SHP77 treated with DMSO at 0.1 percent for 48 hours (cell line): ENCODE measurements at places on chromosomes 7 and 10.

DNA sequence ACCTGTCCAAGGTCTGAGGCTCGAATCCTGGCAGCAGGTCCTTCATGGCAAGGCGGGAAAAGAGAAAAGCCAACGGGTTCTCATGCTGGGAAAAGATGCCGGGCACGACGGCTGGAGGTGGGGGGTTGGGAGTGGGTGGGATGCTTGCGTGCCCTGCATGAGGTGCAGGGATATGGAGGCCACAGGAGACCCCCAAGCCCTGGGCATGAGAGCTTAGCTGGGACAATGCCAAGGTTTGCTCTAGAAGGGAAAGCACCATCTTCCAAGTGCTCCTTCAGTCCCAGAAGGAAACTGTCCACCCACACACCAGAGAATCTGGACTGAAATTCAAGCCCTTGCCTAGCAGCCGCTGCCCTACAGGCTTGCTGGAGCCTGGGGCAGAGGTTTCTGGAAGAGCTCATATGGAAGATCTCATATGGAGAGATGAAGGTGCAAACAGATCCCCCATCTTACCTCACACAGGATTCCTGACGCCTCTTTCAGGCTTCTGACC, 64.3 kb downstream of the ZRANB1 start:
- DNase-seq: no peak

GRCh38 chr7:93883078-93883916, 7.3 kb downstream of the TFPI2 start:
- DNase-seq: no peak

GRCh38 chr7:80145780-80146422, 11.3 kb downstream of the GNAI1 start:
- DNase-seq: no peak

DNA sequence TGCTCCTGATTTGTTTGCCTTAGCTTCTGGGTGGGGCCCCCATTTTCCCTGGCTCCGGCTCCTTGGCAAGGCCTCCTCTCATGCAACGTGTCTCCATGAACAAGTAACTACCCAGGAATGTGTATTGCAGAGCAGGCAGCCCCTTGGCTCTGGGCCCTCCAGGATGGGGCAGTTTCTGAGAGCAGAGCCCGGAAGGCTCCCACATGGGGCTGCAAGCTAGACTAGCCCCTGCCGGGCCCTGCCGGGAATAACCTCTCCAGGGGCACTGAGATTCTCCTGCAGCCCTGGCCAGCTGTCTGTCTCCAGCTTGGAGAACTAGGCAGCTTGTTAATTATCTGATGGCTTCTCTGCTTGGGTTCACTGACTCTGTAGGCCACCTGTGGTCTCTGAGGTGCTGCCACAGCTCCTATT, 184.0 kb upstream of the INHBA start:
- no peak for DNase-seq

DNA sequence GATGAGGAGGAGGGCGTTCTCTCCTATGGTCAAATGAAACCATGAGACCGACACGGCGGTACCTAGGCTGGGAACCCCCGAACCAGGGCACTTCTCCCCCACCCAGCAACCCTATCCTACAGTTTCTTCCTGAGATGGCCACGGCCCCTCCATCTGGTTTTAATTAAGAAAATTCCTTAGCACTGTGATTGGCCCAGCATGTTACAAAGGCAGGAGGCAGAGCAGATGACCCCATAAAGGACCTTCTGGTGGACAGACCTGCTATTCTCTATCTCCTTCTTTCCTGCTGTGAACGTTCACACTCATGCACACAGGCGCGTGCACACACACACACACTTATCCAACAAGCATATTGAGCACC, 129.4 kb downstream of the RGS10 start:
- DNase-seq: no peak

DNA sequence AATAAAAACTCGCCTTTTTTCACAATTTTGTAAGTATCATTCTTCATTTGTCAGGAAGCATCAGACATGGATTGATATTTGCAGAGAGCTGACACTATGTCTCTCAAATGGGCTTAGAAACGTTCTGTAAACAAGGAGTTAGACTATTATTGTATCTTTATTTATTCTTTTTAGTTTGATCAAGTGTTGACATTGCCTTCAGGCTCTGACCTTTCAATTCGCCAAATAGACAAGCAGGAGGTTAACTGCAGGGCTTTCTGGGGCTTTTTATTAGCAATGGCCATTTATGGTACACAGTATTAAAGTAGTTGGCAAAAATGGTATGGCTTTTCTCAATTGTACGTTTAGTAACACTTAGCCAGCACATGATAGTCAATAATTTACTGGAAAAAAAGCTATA, 221.7 kb downstream of the ZWINT start:
- no peak for DNase-seq

- DNase-seq: peak; percentile 44
Measured at GRCh38 chr7:131424219-131424822, 96.6 kb downstream of the MKLN1 start.

DNA sequence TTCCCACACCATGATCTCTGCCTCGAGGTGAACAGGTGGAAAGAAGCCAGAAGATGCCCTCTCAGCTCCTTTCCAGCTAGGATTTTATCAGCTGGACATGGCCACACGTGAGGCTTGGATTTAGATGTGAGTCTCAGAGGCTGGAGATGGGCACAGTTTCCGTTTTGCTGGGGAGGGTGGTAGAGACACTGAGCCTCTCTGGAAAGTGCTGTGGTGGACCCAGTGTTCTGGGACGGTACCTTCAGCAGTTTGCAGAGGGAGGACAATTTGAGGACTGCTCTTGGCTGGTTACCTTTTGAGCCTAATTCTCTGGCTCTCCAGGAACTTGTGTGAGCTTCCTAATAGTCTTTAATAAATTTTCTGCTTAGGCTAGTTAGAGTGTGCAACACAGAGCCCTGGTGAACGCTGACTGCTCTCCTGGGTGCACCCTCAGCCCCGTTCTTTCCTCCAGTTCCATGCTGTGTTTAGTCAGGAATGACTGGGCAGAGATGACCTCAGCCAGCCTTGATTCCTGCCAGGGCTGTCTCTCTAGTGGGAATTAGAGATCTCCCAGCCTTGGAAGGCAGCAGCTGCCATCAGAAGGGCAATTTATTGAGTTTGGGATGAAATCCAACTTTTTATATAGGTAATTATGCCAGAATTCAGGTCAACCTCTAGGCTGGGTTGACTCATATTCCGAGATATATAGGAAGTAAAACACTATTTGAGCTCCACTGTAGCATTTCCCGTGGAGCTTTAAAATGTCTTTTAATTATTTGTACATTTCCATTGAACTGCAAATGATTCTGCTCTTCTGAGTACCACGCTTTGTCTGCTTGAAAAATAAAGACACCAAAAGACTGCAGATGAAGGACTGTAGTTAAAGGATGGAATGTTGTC, 103.9 kb downstream of the GATA3 start:
- DNase-seq: no peak
